Transverse colon (tissue), 4 donors: ENCODE measurements at places on chromosomes 7 and 10. TPM values are rescaled to one million over a fixed set of nuclear protein-coding genes. Genes with fewer than 3 reads are reported as not detected.
A peak's percentile ranks its signal among the peaks of the same experiment; 100 is the strongest.

DNA sequence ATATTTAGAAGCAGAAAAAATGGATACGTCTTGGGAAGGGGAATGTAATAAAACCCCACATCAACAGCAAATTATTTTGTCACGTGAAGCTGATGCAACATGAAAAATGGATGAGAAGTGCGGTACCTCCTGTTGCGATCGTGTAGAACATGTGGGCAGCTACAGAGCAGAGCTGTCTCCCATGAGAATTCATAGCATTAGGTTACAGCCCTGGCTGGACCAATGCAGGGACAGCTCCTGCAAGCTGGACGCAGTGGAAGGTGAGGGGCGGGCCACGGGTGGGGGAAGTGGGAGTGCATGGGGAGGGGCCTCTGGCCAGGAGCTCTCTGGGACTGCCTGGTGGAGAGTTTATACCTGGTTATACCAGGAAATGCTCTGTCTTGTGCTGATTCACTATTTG is 120.3 kb downstream of the GATA3 start:
- H3K36me3 ChIP-seq: no peaks in the 10 kb centered on the region
- no peaks in the 10 kb centered on the region for H3K4me1 ChIP-seq
- DNase-seq: no peak
- H3K27me3 ChIP-seq: no peaks in the 10 kb centered on the region
- H3K27ac ChIP-seq: no peak overlapping the region

DNA sequence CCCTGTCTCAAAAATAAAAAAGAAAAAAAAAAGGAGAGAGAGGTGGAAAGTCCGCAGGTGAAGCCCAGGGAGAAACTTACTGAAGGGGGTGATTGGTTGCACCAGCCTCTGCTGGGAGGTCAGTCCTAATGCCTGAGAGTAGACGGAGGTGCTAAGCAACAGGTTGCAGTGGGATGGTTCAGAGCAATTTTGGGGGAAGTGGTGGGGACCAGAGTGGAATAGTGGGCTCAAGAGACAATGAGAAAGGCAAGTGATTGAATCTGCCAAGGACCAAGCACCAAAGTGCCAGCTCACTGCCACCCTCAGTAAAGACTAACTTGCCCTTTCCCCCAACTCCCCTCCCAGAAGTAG is 90.2 kb upstream of the GTF2I start:
- H3K4me1 ChIP-seq: no peaks in the 10 kb centered on the region
- H3K27ac ChIP-seq: no peak overlapping the region
- H3K36me3 ChIP-seq: no peaks in the 10 kb centered on the region
- no peaks in the 10 kb centered on the region for H3K27me3 ChIP-seq
- H3K4me3 ChIP-seq: no peak overlapping the region

GRCh38 chr10:84493951-84494848 is 165.8 kb downstream of the CCSER2 start:
- no peak overlapping the region for H3K4me3 ChIP-seq
- no peak for DNase-seq
- H3K27me3 ChIP-seq: no peaks in the 10 kb centered on the region
- no peak overlapping the region for H3K27ac ChIP-seq
- no peaks in the 10 kb centered on the region for H3K36me3 ChIP-seq

DNA sequence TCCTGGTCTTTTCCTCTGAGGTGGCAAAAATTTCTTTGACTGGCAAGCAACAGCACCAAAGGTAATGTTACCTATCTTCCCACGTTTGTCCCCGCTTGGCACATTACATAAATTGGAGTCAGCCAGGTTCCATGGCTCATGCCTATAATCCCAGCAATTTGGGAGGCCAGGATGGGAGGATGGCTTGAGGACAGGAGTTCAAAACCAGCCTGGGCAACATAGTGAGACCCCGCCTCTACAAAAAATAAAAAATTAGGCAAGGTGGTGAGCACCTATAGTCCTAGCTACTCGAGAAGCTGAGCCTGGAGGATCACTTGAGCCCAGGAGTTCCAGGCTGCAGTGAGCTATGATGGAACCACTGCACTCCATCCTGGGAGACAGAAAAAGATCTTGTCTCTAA is 139.5 kb downstream of the IDE start:
- H3K4me1 ChIP-seq: no peaks in the 10 kb centered on the region
- no peaks in the 10 kb centered on the region for H3K27me3 ChIP-seq
- H3K27ac ChIP-seq: no peak overlapping the region
- DNase-seq: no peak
- no peaks in the 10 kb centered on the region for H3K36me3 ChIP-seq
- no peak overlapping the region for H3K4me3 ChIP-seq

DNA sequence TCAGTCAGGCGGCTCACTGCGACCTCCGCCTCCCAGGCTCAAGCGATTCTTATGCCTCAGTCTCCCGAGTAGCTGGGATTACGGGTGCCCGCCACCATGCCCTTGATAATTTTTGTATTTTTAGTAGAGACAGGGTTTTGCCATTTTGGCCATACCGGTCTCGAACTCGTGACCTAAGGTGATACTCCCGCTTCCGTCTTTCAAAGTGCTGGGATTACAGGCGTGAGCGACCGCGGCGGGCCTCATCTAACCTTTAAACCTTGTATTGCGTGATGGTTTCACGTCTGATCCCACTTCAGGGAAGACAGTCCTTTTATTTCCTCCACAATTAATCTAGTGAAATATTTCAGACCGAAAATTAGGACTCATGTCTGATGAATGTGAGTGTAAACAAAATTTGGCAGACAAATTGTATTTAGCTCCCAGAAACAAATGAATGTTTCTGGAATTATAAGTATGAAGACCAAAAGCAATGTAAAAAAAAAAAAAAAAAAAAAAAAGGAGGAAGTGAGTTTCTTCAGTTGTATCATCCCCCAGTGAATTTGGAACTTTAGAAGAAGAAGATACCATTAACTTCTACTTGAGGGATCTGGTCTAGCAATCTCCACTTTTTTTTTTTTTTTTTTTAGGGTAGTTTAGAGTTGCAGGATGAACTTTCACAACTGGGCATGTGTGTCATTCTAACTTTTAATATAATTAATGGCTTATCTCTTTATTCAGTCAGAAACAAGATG is 1.6 kb downstream of the NUP42 start:
- no peak overlapping the region for H3K4me3 ChIP-seq
- peaks cover 18% of the 10 kb centered on the region for H3K4me1 ChIP-seq
- H3K27me3 ChIP-seq: no peaks in the 10 kb centered on the region
- DNase-seq: no peak

- H3K36me3 ChIP-seq: no peaks in the 10 kb centered on the region
- no peak overlapping the region for H3K4me3 ChIP-seq
- DNase-seq: no peak
- no peak overlapping the region for H3K27ac ChIP-seq
Measured at GRCh38 chr10:103766751-103767505, 88.4 kb downstream of the SH3PXD2A start.

- peak overlapping the region; percentile 82 for H3K27ac ChIP-seq
- no peaks in the 10 kb centered on the region for H3K36me3 ChIP-seq
- H3K4me3 ChIP-seq: peak overlapping the region; percentile 92
- peaks cover 18% of the 10 kb centered on the region for H3K27me3 ChIP-seq
Measured at GRCh38 chr10:3068968-3069737, 1.8 kb downstream of the PFKP start.

GRCh38 chr7:22393913-22394729 is 37.2 kb upstream of the RAPGEF5 start:
- no peak overlapping the region for H3K27ac ChIP-seq
- H3K4me3 ChIP-seq: no peak overlapping the region
- no peaks in the 10 kb centered on the region for H3K27me3 ChIP-seq
- H3K4me1 ChIP-seq: no peaks in the 10 kb centered on the region

DNA sequence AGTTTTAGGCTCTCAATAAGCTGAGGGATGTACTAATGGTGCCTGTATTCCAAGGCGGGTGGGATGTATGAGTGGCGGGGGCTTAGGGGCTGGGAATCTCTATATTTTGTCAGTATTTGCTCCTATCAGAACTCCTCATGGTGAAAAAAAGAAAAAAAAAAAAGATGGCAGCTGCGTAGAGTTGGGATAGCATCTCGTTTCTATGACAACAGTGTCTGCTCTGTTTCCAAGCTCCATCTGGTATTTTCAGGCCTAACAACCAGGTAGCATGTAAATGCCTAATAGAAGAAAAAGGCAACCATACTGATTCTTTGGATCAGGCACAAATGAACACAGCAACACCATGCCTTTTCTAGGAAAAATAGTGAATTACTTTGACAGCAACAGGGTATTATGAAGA is 11.7 kb upstream of the CCDC172 start:
- H3K27ac ChIP-seq: no peak overlapping the region
- no peak overlapping the region for H3K4me3 ChIP-seq
- H3K36me3 ChIP-seq: no peaks in the 10 kb centered on the region
- H3K27me3 ChIP-seq: no peaks in the 10 kb centered on the region

DNA sequence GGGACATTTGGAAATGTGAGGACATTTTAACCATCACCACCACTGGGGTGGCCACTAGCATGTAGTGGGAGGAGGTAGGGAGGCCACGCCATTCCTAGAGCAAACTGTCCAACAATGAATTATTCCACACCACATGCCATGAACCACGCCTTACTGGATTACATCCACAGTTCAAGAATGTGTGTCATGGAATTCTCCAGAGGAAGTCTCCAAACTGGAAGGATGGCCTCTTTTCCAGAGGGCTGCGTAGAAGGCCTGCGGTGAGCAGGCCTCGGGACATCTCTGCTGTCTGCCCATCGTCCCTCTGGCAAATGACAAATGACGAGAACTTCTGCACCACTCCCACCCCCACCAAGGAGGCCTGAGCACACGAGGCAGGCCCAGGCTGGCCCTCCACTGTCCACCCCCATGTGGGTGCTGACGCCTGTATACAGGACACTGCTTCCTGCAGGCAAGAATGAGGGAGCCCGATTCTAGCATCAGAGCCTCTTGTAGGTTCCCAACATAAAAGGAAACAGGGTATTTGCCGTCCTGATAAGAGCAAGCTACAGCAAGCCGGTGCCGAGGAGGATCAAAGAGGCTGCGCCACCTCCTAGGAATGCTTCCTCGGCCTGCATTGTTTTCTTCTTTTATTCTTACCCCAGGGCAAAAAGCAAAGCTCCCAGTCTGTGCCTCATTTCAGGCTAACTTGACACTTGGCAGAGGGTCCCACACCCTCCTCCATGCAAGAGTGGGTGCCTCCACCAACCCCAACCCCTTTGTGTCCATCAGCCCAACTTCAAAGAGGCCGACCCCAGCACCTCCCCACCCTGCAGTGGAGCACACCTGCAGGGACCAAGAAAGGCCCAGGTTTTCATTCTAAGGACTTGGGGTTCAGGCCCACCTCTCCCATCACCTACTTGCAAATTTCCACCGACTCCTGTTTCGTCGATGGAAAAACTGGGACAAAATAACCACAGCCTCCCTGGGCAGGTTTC is 23.9 kb downstream of the TNS3 start:
- no peak for DNase-seq
- H3K4me3 ChIP-seq: no peak overlapping the region
- H3K36me3 ChIP-seq: no peaks in the 10 kb centered on the region
- no peaks in the 10 kb centered on the region for H3K27me3 ChIP-seq
- peak overlapping the region; percentile 42 for H3K27ac ChIP-seq
- peaks cover 3% of the 10 kb centered on the region for H3K4me1 ChIP-seq

Gene ERLIN1
- total RNA-seq: 41.0 TPM
